Cardiac fibroblast (primary cell): ENCODE measurements at places on chromosomes 1 and 21.
A peak's percentile ranks its signal among the peaks of the same experiment; 100 is the strongest.

DNA sequence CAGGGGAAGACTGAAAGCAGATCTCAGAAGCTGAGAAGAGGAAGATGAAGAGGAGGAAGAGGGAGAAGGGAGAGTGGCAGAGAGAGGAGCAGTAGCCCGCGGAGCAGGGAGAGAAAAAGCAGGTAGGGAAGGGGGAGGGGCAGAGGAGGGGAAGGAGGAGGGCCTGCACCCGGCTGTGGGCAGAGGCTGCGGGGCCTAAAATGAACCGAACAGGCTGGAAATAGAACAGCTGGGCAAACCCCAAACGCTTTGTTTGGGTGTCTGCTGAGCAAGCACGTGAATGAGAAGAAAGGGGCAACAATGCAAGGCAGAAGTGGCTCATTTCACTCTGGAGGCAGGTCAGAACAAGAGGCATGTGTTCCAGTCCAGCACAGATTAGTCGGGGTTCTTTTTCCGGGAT, 33.5 kb downstream of the KCNC4 start:
- no peak for DNase-seq

GRCh38 chr1:2962541-2962940, 58.7 kb upstream of the ACTRT2 start:
- no peak for DNase-seq

- peak; percentile 50 for DNase-seq
Observed at GRCh38 chr1:24526940-24527542, 24.4 kb downstream of the RCAN3 start.

- no peak for DNase-seq
Observed at GRCh38 chr1:36706416-36706815, 223.7 kb upstream of the CSF3R start.

GRCh38 chr1:18097206-18097605, 10.4 kb upstream of the IGSF21 start:
- DNase-seq = no peak

DNA sequence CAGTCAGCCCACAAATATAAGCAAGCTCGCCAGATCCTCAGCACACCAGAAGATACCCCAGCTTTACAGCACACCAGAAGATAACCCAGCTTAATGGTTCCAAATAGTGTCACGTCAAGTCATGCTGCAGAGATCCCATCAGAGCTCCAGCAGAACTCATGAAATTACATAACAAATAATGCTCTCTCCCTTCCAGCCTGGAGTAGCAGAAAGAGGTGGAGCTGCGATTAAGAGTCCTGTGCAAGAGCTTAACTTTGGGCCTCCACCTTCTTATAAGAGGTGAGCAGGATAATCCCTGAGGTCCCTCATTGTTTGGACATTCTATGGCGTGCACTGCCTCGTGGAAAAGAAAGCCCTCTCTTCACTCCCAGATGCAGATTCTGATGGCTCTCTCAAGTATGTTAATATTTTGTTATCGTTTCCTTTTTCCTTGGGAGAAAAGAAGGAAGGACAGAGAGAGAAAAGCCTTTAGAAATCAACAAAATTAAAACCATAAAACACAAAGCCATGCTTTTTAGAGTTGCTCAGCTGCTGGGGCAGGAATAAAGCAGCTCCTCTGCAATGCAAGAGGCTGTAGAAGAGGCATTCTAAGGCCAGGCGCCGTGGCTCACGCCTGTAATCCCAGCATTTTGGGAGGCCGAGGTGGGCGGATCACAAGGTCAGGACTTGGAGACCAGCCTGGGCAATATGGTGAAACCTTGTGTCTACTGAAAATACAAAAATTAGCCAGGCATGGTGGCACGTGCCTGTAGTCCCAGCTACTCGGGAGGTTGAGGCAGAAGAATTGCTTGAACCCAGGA, 59.1 kb downstream of the GLUL start:
- DNase-seq = no peak

- DNase-seq = no peak
Observed at GRCh38 chr1:70671006-70671405, 259.9 kb downstream of the CTH start.

DNA sequence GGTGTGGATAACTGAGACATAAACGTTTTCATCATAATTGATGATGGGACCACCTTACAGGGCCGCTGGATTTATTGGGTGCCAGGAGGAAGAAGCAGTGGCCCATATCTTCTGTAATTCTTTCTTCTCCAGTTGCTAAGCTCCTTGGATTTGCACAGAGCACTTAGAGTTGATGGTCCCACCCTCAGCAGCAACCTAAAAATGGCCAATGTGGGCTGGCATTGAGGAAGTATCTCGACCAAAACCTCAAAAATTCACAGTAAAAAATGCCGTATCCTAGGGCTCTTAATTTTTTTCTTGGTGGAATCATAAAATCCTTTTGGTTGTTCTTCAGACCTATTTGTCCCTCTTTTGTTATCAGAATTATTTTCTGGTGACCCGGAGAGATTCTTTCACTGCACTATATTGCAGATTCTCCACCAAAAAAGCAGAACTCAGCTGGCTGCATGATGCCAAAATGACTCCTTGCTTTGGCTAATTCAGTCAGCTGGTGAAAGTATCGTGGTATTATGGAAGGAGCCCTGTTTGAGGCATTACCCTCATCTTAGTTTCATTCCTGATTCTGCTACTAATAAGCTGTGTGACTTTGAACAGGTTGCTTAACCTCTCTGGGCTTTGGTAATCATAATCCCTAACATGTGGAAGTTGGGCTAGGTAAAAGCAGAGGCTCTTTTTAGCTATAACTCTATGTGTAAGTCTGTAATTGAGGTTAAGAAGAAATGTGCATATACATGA, 27.6 kb downstream of the KIRREL1 start:
- no peak for DNase-seq

DNA sequence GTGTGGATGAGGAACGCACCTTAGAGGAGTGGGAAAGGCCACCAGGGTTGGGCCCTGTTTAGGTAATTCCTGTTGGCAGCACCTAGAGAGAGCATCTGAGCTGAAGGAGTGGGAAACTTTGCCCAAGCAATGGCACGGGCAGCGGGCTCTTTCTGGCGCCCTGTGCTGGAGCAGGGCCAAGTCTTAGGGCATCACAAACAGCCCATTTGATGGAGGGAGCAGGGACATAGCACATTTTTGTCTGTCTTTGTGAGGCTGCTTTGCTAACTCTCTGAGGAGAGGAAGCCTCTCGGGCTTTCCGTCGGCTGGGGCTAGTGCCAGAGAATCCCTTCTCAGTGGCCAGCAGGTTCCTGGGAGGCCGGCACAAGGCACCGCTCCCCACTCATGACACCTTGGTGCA, 22.5 kb upstream of the CNTN2 start:
- no peak for DNase-seq

DNA sequence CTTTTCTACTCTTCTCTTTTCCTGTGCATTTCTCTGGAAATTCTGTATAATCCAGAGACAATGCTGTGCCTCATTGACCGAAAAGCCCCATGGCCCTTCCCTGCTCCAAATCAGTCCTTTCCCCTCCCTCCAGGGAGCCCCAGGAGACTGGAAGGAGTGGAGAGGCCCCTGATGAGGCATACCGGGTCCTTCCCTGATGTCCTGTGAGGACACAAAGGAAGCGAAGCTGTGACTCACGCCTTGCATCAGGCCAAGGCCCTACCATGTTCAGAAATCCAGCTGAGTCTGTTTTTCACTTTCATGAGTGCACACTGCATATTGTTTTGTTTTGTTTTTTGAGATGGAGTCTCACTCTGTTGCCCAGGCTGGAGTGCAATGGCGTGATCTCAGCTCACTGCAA, 38.7 kb upstream of the BECN2 start:
- DNase-seq = peak; percentile 63

DNA sequence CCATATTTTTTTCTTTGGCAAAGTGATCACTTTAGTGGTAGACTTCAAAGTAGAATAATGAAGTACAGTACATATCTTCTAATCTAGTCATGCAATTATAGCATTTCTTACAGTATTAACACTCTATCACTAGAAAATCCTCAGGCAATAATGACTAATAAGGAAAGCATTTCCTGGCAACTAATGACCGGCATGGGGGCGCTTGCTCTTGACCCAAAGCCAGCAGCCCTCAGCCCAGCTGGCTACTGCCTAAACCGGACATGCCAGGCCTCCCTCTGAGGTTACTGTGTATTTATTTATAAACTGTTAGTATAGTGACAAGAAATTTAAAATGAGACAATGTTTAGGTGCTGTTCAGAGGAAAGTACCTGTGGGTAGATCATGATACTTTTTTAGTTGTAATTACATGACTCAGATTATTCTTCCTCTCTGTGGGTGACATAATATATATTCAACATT, 633.8 kb downstream of the PTPRC start:
- DNase-seq = peak; percentile 95

DNA sequence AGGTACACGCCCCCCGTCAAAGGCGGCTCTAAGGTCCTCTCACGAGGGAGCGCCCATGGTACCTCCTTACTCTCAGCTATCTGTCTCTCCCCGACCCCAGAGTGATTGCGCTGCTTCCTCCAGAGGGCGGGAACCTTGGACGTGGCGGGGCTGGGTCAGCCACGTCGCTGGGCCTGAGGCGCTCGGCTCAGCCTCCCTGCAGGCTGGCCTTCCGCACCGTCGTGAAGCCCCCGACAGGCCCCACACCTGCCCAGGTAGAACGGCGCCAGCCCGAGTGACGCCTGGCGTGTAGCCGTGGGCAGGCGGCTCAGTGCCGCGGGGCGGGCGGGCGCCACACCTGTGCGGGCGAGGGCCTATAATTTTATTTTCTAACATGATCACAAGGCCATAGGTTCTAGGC, 122.2 kb upstream of the BEND5 start:
- no peak for DNase-seq

- peak; percentile 77 for DNase-seq
Observed at GRCh38 chr1:54137534-54138061, 15.2 kb downstream of the CDCP2 start.

DNA sequence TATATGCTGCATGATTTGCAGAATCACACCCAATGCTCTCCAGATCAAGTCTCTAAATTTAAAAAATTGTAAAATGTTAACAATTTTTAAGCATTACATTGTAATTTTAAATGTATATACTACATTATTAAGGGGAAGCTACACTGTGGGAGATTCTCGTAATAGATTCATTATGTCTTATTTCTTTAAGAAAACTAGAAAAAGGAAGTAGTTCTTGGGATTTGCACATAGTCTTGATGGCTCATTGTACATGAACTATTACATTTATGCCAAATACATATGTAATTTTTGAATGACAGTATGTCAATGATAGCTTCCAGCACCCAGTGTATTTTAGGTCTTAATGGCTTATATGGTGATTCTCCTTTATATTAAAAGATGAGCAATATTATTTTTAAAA, 250.3 kb downstream of the PTPRC start:
- no peak for DNase-seq

GRCh38 chr1:199809311-199809710, 218.2 kb upstream of the NR5A2 start:
- DNase-seq = no peak

GRCh38 chr1:34701326-34702060, 53.4 kb upstream of the GJB5 start:
- no peak for DNase-seq

- no peak for DNase-seq
Observed at GRCh38 chr1:173362543-173362942, 114.6 kb upstream of the PRDX6 start.

GRCh38 chr1:2631136-2632050, 1.4 kb downstream of the MMEL1 start:
- DNase-seq = no peak

- peak; percentile 14 for DNase-seq
Observed at GRCh38 chr1:198711837-198712236, 73.0 kb downstream of the PTPRC start.

GRCh38 chr1:17772615-17773212, 17.6 kb downstream of the ACTL8 start:
- DNase-seq = no peak

DNA sequence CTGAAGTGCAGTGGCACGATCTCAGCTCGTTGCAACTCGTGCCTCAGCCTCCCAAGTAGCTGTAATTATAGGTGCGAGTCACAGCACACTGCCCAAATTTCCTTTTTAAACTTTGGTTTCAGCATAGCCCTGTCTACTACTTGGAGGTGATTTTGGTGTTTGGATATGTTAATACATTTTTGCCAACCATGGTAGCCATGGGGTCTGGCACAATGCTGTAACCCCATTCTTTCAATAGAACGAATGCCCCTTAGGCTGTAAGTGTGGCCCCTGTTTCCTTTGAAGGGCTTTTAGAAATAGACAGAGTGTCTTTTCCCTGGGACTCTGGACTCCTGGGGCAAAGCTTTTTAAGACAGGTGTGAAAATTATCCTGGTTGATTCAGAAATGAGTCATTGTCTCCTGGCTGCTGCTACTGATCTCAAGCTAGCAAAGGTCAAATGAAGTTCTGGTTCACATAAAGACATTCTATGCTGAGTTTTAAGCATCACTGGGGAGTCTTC, 141.1 kb upstream of the RUNX1 start:
- DNase-seq = no peak

DNA sequence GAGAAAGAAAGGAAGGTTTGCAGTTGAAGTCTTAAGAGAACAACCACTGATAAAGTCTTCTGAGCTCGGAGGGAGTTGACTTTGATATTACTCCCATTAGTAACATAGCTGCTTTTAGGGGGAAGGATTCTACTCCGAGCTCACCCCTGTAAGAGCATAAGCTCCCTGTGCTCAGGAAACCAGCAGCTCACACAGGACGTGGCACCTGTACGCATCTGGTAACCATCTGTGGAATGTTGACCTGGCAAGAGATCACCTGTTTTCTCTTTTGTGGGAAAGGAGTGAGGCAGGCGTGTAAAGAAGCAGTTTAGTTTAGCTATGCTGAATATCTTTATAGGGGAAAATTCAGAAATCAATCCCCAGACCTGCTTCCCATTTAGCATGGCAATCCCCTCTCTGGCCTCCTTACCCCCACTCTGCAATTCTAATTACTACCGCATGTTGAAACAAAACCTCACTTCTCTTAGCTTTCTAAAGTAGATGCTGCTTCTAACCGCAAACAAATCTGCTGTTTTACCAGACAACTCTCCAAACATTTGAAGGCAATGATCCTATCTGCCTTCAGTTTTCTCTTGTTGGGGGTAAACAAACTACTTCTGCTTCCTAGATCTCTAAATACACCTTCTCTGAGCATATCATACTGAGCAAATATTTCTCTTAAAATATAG, 121.8 kb upstream of the KCNK1 start:
- DNase-seq = no peak

- DNase-seq = peak; percentile 67
Observed at GRCh38 chr1:109876617-109877316, 33.9 kb upstream of the CSF1 start.

- no peak for DNase-seq
Observed at GRCh38 chr1:181175955-181176354, 87.5 kb downstream of the IER5 start.

GRCh38 chr21:45243603-45244002, 44.1 kb downstream of the POFUT2 start:
- DNase-seq = no peak

GRCh38 chr1:193944454-193944853, 758.0 kb upstream of the B3GALT2 start:
- DNase-seq = no peak

- DNase-seq = no peak
Observed at GRCh38 chr21:14771593-14771992, 225.5 kb upstream of the SAMSN1 start.

- DNase-seq = peak; percentile 16
Observed at GRCh38 chr1:228081578-228082213, 812 bp upstream of the ARF1 start.

GRCh38 chr1:186155594-186155993, 219.5 kb downstream of the TPR start:
- peak; percentile 86 for DNase-seq

- no peak for DNase-seq
Observed at GRCh38 chr1:20446796-20447195, 39.2 kb downstream of the CAMK2N1 start.

- no peak for DNase-seq
Observed at GRCh38 chr1:81654147-81654546, 146.6 kb upstream of the ADGRL2 start.
